ENCODE measurements at places on chromosomes 2 and 18.

DNA sequence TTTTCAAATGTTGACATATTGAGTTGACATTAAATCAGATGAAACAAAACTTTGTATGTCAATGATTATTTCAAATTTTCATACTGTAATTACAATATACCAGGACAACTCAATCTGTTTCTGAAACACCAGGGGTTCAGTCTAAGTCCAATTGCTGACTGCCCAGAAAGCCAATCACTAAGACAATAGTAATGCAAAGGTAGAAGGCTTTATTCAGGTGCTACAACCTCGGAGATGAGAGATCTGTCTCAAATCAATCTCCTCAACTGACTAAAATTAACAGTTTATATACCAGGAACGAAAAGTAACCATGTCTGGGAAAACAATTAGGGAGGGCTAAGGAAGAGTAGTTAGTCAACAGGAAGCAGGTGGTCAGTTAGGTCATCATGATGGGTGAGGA lies 1400.4 kb downstream of the SUCLG1 start:
- DNase-seq: no peak

DNA sequence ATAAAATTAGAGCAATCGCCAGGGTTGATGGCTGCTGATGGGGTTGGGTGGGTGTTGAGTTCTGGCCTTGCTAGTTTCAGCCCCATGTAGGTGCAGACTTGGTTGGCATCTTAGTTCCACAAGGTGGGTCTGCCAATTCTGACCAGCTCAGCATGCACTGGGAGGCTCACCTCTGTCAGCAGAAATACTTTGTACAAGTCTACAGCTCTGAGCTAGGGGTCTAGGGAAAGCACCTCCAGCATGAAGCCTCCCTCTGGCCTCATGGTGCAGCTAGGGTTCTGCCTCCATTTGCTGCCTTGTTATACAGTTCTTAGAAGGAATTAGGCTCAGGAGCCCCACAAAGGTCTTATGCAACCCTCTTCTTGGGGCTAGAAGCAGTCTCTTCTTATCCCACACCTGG lies 278.9 kb upstream of the HDAC4 start:
- DNase-seq: no peak

DNA sequence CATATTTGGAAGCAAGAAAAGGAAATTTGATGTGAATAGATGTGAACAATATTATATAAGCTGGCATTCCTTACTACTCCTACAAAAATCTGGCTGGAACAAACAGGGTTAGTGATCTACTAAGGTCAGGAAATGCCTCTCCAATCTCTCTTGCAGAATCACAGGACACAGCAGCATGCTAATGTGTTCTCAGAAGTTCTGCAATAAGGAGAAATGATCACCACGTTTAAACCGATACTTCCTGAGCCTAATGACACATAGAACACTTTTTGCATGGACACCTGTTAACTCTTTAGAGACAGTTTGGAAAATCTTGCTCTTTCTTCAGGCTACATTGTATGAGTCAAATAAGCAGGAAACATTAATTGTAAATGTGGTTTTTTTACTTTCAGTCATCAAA lies 89.6 kb upstream of the MAP3K20 start:
- DNase-seq: no peak

DNA sequence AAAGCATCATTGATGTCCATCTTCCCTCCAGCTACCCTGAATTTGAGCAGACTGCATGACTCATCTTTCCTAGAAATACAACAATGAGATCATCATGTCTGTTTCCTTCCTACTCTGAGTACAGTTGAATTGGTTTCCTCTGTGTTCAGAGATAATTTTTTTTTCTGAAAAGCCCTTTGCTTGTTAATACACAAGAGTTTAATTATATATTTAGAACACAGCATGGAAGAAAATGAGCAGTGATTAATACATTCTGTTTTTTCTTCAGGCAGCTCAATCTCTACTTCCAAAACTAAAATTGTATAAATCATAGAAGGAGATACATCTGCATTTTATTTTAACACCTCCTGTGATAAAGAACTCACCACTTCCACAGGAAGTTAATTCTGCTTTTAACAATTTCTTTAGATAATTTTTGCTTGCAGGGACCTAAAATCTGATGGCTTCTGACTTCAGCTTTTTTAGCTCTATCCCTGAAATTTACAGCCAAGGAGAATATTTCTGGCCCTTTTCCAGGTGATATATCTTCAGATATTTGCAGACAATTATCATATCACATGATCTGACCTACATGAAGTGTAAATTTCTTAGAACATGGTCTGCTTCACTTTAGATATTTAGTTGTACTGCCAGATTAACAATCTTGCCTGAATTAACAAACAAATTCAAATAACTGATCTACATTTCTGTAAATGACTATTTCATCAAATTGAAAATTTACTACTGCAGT lies 249.0 kb downstream of the TRIB2 start:
- no peak for DNase-seq

GRCh38 chr2:38095079-38095995 lies 19.4 kb upstream of the CYP1B1 start:
- no peak for DNase-seq

- DNase-seq: no peak
Observed at GRCh38 chr18:35185771-35186170, 55.1 kb upstream of the ZNF397 start.

DNA sequence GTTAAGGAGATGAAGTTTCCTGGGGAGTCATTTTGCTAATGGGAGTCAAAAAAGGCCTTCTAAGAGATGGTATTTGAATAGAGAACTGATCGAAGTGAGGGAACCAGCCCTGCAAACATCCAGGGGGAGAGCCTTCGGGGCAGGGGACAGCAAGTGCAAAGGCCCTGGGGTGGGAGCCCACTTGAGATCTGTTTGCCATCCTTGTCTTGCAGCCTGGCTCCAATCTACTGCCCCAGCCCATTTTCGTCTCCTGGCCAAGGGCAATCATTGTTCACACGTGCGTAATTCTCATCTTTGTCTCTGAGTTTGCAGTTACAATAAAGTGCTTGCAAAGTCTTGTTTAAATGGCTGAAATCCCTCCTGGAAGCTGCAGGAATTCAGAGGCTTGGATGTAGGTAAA lies 43.1 kb upstream of the AFF3 start:
- DNase-seq: no peak

DNA sequence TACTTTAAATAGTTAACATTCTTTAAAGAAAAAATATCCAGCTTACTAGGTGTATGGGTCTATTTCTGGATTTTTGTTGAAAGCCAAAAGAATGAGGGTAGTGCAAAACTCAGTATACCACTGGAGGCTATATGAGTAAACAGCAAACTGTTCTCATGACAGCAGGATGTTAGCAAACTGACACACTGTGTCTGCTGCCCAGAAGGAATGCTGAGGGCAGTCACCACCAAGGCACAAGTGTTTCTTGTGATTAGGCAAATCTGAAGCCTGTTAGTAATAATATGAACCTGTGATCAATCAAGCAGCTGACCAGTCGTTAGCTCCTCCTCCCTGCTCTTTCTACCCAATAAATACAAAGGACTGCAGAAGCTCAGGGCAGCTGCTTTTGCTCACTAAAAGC lies 50.5 kb upstream of the SULT1C3 start:
- no peak for DNase-seq

DNA sequence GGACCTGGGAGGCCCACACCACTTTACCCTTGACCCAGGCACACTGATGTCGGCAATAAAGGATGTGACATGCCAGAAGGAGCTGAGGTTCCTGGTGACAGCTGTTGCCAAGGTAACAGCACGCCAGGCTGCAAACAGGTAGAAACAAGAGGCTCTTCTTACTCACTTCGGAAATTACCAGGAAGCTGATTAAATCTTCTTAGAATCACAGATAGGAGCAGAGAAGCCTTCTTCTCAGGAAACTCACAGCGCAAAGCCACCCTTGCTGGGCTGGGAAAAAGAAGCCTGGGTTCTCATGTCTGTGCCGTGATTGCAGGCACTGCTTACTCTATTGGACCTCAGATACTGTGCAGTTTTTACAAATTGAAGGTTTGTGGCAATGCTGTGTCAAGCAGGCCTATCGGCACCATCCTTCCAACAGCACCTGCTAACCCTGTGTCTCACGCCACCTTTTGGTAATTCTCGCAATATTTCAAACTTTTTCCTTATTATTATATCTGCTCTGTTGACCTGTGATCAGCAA lies 61.0 kb upstream of the TAF1B start:
- no peak for DNase-seq

DNA sequence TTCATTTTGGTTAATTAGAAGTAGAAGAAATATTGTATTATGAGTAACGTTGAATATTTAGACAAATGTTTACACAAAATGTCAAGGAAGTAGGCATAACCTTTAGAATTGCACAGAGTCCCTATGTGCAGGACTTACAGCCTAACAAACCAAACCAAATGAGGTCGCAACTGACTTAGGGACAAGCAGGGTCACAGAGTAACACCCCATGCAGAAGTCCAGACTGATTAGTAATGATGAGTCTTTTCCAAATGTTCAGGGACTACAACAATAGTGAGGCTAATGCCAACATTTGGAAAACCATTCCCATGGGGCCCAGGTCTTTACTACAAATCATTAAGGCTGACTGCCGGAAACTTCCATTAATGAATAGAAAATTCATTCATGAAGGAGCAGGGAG lies 452.5 kb upstream of the CHAC2 start:
- no peak for DNase-seq

DNA sequence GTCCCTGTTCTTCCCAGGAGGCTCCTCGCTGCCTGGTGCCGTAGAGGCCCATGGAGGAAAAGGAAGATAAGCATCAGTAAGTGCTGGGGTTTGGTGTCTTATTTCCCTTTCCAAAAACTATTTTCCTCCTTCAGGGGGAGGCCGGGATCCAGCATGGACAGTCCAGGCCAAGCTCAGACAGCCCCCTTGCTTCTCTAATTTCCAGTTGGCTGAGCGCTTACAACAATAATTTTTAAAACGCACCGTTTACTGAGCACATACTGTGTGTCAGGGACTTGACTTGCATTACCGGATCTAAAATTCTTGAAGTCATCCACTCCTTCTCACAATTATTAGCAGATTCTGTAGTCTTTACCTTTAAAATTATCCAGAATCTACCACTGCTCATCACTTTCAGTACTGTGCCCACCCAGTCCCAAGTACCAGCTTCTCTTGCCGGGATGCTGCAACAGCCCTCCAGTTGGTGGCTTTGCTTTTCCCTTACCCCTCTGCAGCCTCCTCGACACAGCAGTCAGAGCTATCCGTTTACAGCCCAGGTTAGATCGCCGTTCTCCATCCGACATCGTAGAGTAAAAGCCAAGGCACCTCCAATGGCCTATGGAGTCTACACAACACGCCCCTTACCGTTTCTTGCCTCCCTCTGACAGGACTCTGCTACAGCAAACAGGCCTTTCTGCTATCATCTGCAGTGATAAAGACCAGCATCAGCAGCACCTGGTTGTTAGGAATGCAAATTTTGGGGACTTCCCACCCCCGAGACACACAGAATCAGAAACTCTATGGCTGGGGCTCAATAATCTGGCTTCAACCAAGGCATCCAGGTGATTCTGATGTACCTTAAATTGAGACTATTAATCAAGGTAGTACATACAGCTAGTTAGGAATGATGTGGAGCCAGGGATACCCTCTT lies 75.2 kb upstream of the TSPYL6 start:
- no peak for DNase-seq

GRCh38 chr2:70746094-70746974 lies 21.7 kb downstream of the ADD2 start:
- no peak for DNase-seq

DNA sequence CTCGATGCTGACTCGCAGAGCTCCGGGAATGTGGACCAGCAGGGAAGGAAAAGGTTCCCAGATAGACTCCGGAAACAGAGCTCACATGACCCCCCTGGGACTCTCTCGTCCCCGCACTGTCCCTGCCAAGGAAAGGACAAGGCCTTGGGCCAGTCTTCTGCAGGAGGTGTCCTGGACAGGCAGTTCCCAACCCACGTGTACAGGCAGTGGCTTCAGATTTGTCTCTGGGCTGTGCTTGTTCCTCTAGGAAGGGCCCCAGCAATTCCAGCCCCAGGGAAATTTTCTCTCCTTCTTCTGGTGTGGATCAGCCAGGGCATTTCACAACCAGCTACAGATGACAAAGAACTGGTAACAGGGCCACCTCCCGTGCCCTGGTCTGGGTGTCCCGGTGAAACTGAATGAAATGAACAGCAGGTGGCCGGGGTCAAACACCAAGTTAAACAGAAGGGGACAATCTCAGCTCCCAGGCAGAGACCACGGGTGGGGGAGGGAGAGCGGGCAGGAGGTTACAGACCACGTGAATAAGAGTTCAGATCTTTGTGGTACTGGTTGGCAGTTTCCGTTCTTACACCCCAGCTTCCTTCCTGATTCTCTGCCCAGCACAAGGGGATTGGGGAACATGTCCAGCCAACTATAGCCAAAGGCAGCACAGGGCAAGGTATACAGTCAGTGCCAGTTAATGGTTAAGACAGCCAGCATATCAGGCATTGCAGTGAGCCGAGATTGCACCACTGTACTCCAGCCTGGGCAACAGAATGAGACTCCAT lies 52.2 kb upstream of the CAB39 start:
- no peak for DNase-seq

- DNase-seq: no peak
Observed at GRCh38 chr2:12416600-12416999, 300.1 kb upstream of the TRIB2 start.

DNA sequence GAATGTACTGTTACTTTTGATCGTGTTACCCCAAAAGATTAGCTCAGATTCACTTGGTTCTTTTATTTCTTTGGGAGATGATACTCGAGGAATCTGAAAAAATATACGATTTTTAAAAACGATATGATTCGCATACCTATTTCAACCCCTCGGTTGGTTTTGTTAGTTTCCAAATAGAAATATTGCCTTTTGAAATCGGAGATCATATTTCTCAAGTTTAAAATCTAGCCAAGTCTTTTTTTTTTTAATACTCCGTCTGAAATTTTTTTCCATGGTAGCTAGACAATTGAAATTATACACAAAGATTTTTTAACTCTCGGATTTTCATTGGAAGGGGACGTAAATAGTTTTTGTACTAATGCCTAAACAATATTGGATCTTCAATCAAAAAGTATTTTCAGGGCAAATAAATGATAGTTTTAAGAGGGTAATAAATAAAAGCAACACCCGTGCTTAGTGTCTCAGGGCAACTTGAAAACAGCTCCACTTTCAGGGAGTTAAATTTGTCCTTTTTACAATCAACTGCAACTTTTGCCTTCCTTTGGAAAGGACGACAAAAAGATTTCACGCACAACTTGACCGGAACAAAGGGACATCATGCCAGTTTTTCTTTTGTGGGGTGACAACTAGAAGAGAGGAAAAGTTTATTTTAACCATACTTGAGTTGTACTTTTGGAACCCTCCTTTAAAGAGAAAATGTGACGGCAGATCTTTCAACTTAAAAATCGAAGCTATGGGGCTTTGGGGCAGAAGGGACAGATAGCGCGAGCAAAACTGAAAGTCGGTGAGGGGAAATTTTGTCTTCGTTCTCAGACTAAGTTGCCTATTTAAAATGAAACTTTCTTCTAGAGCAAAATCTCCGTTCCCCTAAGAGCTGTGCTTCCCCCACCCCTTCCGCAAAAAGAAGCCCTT lies 5.8 kb upstream of the ONECUT2 start:
- DNase-seq: no peak
